ENCODE measurements at places on chromosomes 3 and 15.

DNA sequence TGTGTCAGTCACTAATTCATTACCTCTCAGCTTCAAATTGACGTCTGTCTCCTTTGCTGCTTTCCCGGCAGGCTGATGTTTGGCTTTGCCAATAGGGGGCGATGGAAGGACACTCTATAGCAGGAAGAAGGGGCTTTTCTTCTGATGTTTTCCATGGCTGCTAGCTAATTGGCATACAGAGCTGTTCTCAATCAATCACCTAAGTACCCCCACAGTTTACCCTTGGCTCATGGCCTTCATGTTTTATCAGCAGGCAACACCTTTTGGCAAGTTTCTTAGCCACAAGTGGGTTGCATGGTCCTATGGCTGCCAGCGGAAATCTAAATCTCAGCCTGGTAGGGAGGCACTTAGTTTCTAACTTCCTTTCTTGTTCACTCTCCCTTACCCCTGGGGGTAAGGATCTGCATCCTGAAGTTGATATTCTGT, 45.0 kb downstream of the ESYT3 start:
- DNase-seq = no peak

DNA sequence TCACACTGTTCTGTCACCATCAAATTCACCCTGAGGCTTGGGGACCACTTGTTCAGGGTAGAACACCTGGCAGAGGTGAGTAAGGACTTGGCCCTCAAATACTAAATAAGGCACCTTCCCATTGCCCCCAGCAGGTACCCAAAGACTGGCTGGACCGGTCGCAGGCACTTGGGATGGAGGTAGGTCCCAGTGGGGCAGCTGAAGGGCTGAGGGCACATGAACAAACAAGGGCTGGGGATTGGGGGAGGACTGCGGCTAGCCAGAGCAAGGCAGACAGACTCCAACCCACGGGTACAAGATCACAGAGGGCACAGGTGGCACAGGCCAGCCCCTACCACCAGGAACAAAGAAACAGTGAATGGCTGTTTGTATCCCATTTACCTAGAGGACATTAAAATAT, 1.9 kb downstream of the MRPS25 start:
- DNase-seq = no peak

- no peak for DNase-seq
Observed at GRCh38 chr3:170027233-170028102, 10.3 kb upstream of the GPR160 start.

DNA sequence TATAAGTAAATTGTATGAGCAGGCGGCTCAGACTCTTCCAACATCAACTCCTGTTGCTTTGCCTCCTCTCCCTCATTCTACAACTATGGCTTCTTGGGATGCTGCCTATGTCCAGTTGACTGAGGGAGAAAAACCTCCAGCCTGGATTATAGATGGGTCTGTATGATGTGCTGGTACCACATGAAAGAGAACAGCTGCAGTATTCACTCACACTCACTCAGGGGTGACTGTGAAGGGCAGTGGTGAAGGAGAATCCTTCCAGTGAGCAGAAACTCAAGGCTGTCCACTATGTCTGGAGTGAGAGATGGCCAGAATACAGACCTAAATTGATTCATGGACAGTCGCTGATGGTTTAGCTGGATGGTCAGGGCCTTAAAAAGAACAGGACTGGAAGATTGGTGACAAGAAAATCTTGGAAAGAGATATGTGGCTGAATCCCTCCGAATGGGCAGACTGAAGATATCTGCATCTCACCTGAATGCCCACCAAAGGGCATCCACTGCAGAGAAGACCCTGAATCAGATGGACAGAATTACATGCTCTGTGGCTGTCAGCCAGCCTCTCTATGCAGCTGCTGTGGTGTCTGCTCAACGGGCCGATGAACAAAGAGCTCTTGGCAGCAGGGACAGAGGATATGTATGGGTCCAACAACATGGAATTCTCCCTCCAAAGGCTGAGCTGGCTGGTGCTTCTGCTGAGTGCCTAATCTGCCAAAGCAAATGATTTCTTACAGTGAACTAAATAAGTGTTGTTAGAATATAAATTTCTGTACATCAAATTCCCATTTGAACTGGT, 1.9 kb upstream of the BCL2L10 start:
- DNase-seq = no peak

DNA sequence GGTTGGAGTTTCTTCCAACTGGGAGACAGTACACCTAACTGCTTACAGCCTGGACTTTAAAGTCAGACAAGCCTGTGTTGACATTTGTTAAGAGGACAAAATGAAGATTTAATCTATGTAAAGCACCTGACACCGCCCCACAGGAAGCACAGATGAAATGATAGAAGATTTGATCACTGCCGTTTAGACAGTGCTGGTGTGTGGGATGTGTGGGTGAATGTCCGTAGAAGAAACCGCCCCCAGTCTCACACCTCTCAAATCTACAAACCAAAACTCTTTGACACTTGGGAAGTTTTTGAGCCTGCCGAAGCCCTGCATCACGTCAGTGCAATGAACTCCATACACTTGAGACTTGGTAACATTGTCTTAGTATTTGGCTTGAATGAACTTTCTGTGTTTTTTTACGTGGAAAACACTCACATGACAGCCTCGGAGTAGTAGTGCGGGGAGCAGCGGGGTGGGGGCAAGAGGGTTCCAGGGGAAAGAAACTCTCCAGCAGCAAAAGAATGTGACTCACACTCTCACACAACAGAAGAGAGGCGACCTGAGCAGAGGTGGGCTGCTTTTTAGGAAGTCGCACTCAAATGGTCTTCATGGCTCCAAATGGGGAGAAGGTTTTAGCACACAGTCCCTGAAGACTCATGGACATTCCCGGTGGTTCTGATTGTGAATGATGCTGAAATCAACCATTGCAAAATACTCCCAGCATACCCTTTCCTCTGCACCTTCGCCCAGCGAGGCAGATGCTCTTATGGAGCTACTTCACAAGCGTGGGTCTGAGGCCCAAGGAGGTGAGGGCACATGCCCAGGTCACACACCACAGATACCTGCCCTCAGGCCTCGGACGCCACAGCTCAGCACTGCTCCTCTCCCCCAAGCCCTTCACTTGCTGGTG, 79.2 kb downstream of the SRGAP3 start:
- no peak for DNase-seq

DNA sequence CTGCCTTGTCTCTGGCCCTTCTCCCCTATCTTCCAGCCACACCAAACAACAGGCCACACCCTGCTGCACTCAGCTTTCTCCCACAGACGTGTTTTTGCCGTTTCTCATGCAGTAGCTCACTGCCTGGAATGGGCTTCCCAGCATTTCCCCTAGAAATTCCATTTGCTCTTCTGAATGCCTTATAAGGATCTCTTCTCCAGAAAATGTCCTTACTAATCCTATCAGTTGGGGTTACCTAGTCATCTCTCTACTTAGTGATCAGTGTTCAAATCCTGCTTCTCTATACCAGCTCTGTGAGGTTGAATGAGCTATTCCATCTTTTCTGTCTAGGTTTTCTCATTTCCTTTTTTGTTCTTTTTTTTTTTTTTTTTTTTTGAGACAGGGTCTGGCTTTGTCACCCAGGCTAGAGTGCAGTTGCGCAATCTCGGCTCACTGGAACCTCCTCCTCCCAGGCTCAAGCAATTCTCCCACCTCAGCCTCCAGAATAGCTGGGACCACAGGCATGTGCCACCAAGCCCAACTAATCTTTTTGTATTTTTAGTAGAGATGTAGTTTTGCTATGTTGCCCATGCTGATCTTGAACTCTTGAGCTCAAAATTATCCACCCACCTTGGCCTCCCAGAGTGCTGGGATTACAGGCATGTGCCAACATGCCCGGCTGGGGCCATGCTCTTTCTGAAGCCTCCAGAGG, 98.2 kb upstream of the CHD2 start:
- no peak for DNase-seq

- no peak for DNase-seq
Observed at GRCh38 chr3:109353057-109353456, 15.7 kb upstream of the DPPA4 start.

All from cortex of kidney (tissue), 1 donor.